ENCODE measurements at places on chromosomes 2 and 18. TPM values are rescaled to one million over a fixed set of nuclear protein-coding genes. Genes with fewer than 3 reads are reported as not detected.

- no peaks in the 10 kb centered on the region for H3K36me3 ChIP-seq
- H3K4me3 ChIP-seq, result no peak overlapping the region
- DNase-seq, result peak; percentile 36
- no peaks in the 10 kb centered on the region for H3K4me1 ChIP-seq
These were observed 258.8 kb downstream of the GLI2 start for GRCh38 chr2:120994301-120994995.

GRCh38 chr2:165825041-165825440 lies 31.0 kb upstream of the GALNT3 start:
- H3K4me1 ChIP-seq, result peaks cover 7% of the 10 kb centered on the region
- peaks cover 4% of the 10 kb centered on the region for H3K27me3 ChIP-seq
- H3K36me3 ChIP-seq, result no peaks in the 10 kb centered on the region

The KLHL29 gene
- 1.0 TPM for total RNA-seq

The KYNU gene
- 1.2 TPM for total RNA-seq

The CRYGD gene
- total RNA-seq, result 2.2 TPM

The OXER1 gene
- 3.5 TPM for total RNA-seq

DNA sequence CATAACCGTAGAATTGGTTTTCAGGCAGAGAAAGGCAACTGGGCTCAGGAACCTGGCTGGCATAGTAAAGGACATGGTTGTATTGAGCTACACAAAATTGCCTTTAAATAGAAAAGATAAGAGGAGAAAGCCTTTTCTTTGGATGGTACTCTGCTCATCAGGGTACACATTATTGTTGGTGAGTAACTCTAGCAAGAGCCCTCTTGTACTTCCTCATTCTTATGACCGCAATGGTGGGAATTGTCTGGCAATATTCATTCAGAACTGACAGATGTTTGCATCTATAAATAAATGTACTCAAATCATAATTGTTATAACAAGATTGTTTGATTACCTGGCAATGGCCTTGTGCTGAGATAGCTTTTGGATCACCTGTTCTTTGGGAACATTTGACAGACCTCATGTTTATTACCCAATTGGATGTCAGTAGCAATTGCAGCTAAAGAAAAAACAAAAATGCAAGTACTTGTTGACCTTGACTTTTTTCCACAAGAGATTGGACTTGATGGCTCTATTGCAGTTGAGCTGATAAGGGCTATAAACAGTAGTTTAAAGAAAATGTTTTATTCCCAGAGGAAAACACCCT lies 43.9 kb downstream of the MEIS1 start:
- peaks cover 3% of the 10 kb centered on the region for H3K4me1 ChIP-seq
- H3K36me3 ChIP-seq, result no peaks in the 10 kb centered on the region
- H3K27me3 ChIP-seq, result no peaks in the 10 kb centered on the region
- no peak overlapping the region for H3K4me3 ChIP-seq

- no peaks in the 10 kb centered on the region for H3K27me3 ChIP-seq
- H3K4me3 ChIP-seq, result no peak overlapping the region
- DNase-seq, result no peak
These were observed 185.4 kb upstream of the FAM98A start for GRCh38 chr2:33784488-33784887.

The TMEM237 gene
- total RNA-seq, result 51.8 TPM

The DSC1 gene
- not detected for total RNA-seq

The CPS1 gene
- total RNA-seq, result 12.9 TPM

- H3K4me1 ChIP-seq, result peaks cover 4% of the 10 kb centered on the region
- no peaks in the 10 kb centered on the region for H3K27me3 ChIP-seq
- H3K27ac ChIP-seq, result no peak overlapping the region
- no peak overlapping the region for H3K4me3 ChIP-seq
These were observed 601.6 kb downstream of the CPS1 start for GRCh38 chr2:211157856-211158463.

GRCh38 chr2:119749477-119750012 lies 10.2 kb upstream of the PTPN4 start:
- no peaks in the 10 kb centered on the region for H3K4me1 ChIP-seq
- no peaks in the 10 kb centered on the region for H3K27me3 ChIP-seq
- no peak overlapping the region for H3K27ac ChIP-seq
- no peak overlapping the region for H3K4me3 ChIP-seq
- no peak for DNase-seq

DNA sequence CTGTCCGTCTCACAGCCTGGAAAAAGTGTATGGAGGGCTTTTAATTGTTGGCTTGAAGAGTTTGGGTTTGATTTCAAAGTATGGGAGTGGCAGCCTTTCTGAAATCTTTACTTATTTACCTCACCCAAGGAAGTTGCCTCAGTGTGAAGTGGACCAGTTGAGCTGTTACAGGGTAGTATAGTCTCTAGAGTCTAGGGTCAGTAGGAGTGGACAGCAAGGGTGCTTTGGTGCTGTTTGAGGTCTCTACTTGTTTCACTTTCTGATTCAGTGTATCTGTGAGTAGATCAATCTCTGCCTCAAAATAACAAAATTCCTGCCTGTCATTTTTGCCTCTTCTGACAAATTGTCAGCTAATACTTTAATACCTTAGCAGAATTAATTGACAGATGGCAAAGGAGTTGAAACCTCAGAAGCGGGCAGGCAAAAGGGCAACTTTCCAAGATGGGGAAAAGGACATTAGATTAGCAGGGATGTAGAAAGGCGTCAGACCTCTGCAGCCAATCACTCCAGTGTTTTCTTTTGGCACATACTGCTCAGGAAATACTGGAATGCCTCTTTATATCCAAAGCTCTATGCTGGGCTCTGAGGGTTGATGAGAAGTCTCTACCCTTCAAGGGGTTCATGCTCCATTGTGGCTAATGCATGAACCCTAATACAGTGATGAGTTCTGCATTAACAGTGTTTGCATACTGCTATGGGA lies 5.9 kb downstream of the RIOK3 start:
- H3K27me3 ChIP-seq, result no peaks in the 10 kb centered on the region
- no peak for DNase-seq
- H3K36me3 ChIP-seq, result peaks cover 45% of the 10 kb centered on the region
- H3K27ac ChIP-seq, result no peak overlapping the region
- no peaks in the 10 kb centered on the region for H3K4me1 ChIP-seq

The SPEG gene
- 26.7 TPM for total RNA-seq

DNA sequence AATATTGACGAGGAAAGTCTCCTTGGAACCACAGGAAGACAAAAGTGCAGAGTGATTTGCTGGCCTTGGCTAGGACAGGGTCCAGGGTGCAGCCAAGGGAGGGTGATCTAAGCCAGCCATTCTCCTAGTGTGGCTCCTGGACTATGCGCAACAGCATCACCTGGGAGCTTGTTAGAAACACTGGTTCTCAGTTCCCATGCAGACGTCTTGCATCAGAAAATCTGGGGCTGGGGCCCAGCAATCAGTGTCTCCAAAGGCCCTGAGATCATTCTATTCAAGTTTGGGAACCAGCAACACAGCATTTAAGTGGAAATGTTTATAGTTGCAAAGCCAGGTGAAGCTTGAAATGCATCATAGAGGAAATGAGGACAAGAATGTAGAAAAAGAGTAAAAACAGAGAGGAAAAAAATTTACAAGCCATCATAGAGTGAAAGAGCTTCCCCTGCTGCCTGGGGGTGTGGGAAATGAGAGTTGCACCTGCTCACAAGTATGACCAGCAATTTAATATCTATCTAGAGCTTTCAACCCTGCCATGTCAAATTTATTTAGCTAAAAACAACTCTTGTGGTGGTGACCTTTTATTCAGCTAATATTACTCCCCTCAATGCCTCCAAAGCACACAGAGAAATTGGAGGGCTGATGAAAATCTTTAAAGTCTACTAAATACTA lies 54.4 kb upstream of the SEC11C start:
- no peak overlapping the region for H3K27ac ChIP-seq
- DNase-seq, result no peak
- H3K36me3 ChIP-seq, result no peaks in the 10 kb centered on the region
- H3K4me1 ChIP-seq, result no peaks in the 10 kb centered on the region
- peaks cover 27% of the 10 kb centered on the region for H3K27me3 ChIP-seq
- no peak overlapping the region for H3K4me3 ChIP-seq

The MRO gene
- total RNA-seq, result 1.3 TPM

GRCh38 chr2:186968277-186968676 lies 119.3 kb upstream of the ZSWIM2 start:
- no peaks in the 10 kb centered on the region for H3K27me3 ChIP-seq
- no peaks in the 10 kb centered on the region for H3K4me1 ChIP-seq
- no peak overlapping the region for H3K4me3 ChIP-seq
- DNase-seq, result peak; percentile 14

DNA sequence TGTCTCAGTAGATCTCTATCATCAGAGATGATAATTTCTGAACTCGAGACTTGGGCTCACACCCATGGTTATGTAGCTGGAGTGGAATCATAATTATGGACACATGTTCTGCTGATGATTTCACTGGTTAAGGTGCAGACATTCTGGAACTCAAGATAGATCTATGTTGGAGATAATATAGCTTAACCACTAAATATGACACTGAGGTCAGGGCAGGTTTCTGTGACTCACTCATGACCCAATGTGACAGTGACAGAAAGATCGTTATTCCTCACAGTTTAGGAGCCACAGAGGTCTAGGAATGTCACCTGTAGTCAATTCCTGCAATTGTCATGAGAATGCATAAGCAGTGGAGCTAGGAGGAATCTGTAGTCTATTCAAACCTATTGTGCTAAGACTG lies 828.6 kb downstream of the TRIB2 start:
- H3K27ac ChIP-seq, result no peak overlapping the region
- no peaks in the 10 kb centered on the region for H3K27me3 ChIP-seq
- H3K36me3 ChIP-seq, result no peaks in the 10 kb centered on the region
- H3K4me1 ChIP-seq, result no peaks in the 10 kb centered on the region
- H3K4me3 ChIP-seq, result no peak overlapping the region

DNA sequence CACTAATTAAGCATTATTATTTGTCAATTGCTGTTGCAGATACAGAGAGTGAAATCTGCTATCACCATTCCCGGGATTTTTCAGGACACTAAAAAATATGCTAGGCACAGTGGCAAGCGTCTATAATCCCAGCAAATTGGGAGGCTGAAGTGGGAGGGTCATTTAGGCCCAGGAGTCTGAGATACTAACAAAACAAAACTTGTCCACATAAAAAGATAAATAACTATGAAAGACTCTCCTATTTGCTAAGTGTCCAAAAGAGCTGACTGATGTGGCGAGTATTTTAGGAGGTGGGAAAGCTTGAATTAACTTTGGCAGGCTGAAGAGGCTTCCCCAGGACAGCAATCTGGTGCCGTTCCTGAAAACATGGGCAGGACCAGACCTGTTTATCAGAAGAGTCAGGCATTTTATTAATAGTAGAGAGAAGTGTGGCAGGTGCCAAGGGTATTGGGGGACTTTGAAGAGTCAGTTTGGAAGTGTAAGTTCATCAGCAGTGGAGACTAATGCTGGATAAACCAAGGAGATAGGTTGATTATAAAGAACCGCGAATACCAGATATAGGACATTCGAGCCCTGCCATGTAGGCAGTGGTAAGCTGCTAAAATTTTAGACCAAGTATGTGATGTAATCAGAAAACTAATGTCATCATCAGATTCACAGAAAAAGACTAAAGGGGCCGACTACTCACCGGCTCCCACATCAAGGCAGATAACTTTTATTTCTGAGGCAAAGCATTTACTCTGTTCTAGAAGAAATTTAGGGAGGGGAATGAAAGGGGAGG lies 201.8 kb downstream of the EPHA4 start:
- no peaks in the 10 kb centered on the region for H3K27me3 ChIP-seq
- no peak overlapping the region for H3K27ac ChIP-seq
- no peak for DNase-seq

- DNase-seq, result peak; percentile 69
- peak overlapping the region; percentile 2 for H3K27ac ChIP-seq
- no peaks in the 10 kb centered on the region for H3K27me3 ChIP-seq
- no peaks in the 10 kb centered on the region for H3K36me3 ChIP-seq
- no peaks in the 10 kb centered on the region for H3K4me1 ChIP-seq
- H3K4me3 ChIP-seq, result no peak overlapping the region
These were observed 269.5 kb upstream of the POU3F3 start for GRCh38 chr2:104584393-104584792.

DNA sequence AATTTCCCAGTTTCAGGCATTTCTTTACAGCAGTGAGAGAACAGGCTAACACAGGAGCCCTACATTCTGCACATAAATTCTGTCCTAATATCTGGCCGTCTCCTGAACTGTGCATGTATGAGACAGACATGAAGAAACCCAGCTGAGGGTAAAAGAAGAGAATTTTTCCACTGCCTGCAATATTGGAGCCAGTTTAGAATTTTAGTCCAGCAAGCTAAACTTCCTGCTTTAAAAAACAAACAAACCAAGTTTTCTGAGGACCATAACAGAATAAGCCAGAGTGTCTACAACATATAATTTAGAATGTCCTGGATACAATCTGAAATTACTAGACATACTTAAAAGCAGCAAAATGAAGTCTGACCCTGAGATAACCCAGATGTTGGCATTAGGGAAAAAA lies 215.1 kb upstream of the KLHL29 start:
- no peaks in the 10 kb centered on the region for H3K4me1 ChIP-seq
- H3K4me3 ChIP-seq, result no peak overlapping the region
- H3K36me3 ChIP-seq, result no peaks in the 10 kb centered on the region
- no peak for DNase-seq

DNA sequence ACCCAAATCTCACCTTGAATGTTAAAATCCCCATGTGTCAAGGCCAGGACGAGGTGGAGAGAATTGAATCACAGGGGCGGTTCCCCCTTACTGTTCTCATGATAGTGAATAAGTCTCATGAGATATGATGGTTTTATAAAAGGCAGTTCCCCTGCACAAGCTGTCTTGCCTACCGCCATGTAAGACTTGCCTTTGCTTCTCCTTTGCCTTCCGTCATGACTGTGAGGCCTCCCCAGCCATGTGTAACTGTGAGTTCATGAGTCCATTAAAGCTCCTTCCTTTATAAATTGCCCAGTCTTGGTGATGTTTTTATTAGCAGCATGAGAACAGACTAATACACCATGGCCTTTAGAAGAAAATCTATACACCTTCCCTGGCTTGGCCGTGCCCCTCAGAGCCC lies 7.4 kb upstream of the MBP start:
- no peak for DNase-seq
- H3K4me1 ChIP-seq, result no peaks in the 10 kb centered on the region
- no peak overlapping the region for H3K4me3 ChIP-seq
- H3K27ac ChIP-seq, result no peak overlapping the region
- H3K27me3 ChIP-seq, result peaks cover 6% of the 10 kb centered on the region
- no peaks in the 10 kb centered on the region for H3K36me3 ChIP-seq

GRCh38 chr2:99900556-99900955 lies 241.8 kb downstream of the AFF3 start:
- H3K4me3 ChIP-seq, result no peak overlapping the region
- H3K36me3 ChIP-seq, result no peaks in the 10 kb centered on the region
- DNase-seq, result no peak

GRCh38 chr2:233965032-233965603 lies 47.9 kb downstream of the TRPM8 start:
- no peaks in the 10 kb centered on the region for H3K27me3 ChIP-seq
- no peaks in the 10 kb centered on the region for H3K36me3 ChIP-seq
- H3K4me1 ChIP-seq, result no peaks in the 10 kb centered on the region
- no peak overlapping the region for H3K4me3 ChIP-seq
- H3K27ac ChIP-seq, result no peak overlapping the region
- no peak for DNase-seq

The LOXHD1 gene
- total RNA-seq, result not detected

The TFCP2L1 gene
- total RNA-seq, result 3.3 TPM
